ENCODE measurements at places on chromosomes 5 and 9.

- no peak for DNase-seq
Measured at GRCh38 chr5:181215997-181216989, 6.8 kb upstream of the TRIM41 start.

- no peak for DNase-seq
Measured at GRCh38 chr9:93684806-93685543, 108.6 kb downstream of the PHF2 start.

GRCh38 chr5:17190242-17190778 is 27.1 kb upstream of the BASP1 start:
- no peak for DNase-seq

DNA sequence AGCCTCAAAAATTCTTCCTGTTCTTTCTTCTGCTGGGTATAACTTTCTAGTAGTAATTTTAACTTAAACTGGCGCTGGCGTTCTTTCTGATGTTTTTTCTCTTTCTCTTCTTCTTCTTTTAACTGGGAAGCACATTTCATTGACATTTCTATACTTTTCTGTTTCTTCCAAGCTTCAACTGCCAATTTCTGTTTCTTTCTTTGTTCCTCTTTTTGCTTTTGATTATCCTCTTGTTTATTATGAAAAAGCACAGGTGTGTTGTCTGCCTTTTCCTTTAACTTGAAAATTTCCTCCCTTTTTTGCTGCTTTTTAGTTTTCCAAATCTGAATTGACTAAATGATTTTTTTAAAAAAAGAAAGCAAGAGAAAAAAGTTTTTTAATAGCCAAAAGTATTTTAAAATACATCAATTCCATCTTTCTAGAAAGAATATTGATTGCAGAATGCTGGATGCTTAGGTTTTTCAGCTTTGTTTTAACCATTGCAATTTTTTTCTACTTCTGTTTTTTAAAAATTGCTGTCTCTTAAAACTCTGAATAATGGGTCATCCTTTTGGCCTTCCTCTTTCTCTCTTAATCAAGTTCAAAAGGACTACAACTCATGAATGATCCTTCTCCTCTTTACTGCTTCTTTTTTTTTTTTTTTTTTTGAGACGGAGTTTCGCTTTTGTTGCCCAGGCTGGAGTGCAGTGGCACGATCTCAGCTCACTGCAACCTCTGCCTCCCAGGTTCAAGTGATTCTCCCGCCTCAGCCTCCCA is 8.8 kb upstream of the PGGT1B start:
- DNase-seq, result no peak

DNA sequence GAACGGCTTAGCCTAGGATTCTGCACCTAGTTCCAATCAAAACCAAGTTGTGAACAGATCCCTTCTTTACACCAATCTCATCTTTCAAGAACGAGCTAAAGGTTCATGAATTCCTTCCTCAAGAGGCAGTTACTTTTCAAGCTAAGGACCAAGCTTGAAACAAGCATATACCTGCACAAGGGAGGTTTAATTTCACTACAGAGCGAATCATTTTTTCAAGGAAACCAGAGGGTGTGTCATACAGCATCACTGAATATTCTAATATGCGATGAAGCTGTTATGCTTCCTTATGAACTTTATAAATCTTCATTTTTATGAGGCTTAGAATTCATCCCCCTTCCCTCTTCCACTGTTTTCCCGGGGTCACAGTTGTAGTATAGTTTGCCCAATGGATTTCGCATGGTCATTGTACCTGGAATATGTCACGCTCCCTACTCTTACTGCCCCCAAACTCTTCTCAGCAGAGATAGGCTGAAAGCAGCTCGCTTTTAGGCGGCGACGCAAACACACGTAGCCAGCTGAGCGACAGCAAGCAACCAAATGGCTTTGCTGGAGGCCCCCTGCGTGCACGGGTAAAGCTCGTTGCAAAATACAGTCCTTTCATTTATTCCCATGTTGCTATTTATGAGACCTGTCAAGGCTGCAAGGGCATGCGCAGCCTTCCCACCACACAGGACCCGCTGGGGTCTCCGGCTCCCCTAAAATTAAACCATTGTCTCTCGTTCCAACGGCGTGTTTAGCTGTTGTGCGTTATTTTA is 832 bp downstream of the LMBRD2 start:
- DNase-seq, result no peak

DNA sequence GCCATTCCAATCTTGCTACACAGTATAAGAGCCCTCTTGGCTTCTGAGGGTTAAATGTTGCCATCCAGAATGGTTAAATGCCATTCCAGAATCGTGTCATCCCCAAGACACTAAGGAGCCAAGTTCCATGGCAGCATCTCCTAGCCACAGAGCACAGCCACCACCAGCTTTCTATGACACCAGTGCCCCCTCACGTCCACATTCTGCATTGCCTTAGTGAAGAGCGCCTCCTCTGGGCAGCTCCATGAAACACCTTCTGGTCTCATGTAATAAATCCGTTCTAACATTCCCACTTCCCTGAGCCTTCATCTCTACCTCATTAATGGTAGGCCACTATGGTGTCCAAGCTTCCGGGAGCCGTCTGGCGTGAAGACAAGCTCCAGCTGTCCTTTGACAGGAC is 12.4 kb downstream of the CBY3 start:
- no peak for DNase-seq

DNA sequence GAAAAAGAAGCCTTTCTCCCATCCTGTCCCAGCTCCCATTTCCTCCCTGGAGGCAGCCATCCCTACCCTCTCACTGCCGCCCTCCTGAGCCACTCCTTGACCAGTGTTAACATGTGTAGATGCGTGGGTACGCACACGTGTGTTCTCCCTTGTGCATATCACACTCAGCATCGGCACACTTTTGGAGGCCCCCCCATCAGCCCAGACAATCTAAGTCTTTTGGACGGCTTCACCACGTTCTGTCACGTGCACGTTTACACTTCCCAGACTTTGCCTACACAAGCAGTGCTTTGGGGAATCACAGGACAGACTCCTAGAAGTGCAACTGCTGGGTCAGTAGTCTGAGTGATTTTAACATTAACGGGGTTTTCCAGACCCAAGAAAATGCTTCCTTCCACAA is 18.0 kb downstream of the HRH2 start:
- no peak for DNase-seq

DNA sequence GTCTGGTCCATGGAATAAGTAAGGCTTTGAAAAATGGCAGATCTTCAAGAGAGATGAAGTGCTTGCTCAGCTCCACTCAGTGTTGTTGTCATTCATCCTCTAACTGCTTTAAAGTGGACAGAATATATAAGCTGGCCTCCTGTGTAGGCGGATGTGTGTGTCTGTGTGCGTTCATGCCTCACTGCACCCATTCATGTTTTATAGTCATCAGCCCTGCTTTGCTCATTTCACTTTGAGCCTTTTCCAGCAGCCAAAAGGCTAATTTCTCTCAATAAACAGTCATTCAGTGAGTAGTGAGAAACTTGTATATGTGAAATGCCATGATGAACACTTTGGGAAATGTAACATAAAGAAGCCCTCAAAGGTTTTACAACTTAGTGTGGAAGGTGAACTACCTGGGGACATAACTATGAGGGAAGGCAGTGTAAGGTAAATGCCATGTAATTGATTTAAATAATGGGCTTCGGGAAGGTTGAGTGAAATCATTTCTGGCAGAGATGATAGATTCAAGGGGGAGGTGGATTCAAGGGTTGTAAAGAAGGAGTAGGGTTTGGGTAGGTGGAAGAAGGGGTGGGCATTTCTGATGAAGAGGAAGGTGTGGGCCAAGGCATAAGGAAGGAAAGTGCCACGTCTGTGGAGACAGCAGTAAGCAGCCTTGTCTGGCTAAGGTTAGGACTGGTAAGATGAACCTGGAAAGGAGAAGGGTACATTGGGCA is 15.7 kb downstream of the TTC23L start:
- DNase-seq, result no peak

- DNase-seq, result no peak
Measured at GRCh38 chr5:74243634-74244033, 396.9 kb downstream of the ENC1 start.

DNA sequence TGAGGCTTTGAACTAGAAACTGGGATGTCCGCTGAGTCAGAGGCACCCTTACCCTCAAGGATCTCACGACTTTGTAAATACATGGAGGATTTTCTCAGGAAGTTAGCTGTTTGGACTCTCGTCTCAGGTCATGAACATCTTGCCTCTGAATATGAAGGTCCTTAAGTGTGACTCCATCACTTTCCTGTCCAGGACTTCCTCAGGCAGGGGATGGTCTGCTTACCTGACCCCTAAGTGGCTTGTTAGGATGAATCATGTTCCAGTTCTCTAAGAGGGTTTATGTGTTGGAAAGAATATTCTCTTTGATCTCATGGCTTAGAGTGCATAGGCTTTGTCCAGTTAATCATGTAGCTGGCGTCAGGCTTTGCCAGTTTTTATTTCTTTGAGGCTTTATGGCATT is 511.7 kb upstream of the KLF4 start:
- no peak for DNase-seq

- DNase-seq, result no peak
Measured at GRCh38 chr9:17986595-17986994, 407.7 kb downstream of the SH3GL2 start.

GRCh38 chr9:126511411-126511810 is 102.3 kb upstream of the LMX1B start:
- no peak for DNase-seq

- no peak for DNase-seq
Measured at GRCh38 chr5:96412868-96413449, 20.1 kb downstream of the PCSK1 start.

GRCh38 chr5:127426661-127427060 is 90.8 kb upstream of the PRRC1 start:
- DNase-seq, result no peak

GRCh38 chr5:151076616-151077015 is 4.2 kb downstream of the TNIP1 start:
- no peak for DNase-seq

GRCh38 chr5:139862313-139862712 is 66.7 kb downstream of the PSD2 start:
- DNase-seq, result no peak

GRCh38 chr5:93252165-93252564 is 328.9 kb downstream of the NR2F1-AS1 start:
- no peak for DNase-seq

GRCh38 chr9:112971415-112971814 is 40.6 kb downstream of the ZNF883 start:
- no peak for DNase-seq

GRCh38 chr9:16683326-16683725 is 187.1 kb downstream of the BNC2 start:
- DNase-seq, result no peak

DNA sequence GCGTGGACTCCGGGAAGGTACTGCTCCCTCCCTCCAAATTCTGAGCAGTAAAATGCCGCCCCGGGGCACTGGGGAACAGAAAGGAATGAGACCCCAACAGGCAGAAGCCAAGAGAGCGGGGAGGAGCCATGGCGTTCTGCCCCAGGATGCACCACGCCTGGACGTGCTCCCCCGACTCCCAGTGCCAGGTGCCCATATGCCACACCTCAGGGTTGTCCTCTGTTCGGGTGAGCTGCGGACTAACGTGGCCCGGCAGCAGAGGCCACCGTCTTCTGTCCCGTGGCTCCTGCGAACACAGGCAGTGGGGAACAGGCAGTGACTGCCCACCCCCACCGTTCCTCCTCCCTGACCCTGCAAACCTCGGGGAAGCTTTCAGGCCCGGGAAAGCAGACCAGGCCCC is 4.8 kb downstream of the SURF6 start:
- DNase-seq, result no peak

DNA sequence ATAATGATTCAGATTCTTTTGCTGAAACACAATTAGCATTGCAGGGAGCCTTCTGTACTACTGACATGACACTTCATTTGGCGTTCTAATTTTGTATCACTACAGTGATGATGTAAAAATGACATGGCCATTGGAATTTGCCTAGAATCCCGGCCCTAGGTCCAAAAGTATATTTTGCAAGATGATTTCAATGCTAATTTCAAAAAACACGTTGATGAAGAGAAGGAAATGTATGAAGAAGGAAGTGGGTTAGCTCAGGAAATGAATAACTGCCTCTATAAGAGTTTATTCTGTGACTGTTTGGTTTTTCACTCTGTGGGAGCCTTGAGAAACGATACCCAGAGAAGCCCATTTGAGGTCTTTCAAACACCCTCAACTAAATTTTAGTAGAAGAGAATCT is 59.3 kb downstream of the OSTF1 start:
- no peak for DNase-seq

GRCh38 chr5:179123109-179123426 is 62.9 kb downstream of the ZNF354C start:
- no peak for DNase-seq

DNA sequence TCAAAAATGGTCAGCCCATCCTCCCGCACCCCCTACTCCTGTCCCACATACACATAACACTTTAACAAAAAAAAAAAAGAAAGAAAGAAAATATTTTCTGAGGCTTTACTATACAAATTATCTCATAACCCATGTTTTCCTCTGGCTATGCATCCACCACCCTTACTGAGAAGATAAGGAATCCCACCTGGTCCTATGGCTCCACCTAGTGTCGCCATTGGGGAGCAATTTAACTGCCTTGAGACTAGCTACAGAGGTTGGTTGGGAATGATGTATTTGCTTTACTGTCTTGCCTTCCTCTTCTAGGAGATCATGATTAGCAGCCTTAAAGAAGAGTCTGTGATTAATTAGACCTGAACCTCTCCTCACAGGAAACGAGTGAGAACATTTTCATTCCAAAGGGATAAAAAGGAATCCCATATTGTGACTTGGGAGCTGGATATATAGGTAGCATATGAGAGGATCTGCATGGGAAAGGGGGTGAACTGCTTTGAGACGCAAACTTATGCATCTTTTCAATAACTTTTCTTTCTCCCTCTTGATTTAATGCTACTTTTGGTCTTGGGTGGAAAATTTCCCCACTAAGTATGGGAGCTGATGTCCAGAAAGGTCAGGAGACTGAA is 77.7 kb upstream of the SELENOP start:
- DNase-seq, result no peak

GRCh38 chr5:111704452-111705085 is 52.4 kb downstream of the NREP start:
- no peak for DNase-seq

DNA sequence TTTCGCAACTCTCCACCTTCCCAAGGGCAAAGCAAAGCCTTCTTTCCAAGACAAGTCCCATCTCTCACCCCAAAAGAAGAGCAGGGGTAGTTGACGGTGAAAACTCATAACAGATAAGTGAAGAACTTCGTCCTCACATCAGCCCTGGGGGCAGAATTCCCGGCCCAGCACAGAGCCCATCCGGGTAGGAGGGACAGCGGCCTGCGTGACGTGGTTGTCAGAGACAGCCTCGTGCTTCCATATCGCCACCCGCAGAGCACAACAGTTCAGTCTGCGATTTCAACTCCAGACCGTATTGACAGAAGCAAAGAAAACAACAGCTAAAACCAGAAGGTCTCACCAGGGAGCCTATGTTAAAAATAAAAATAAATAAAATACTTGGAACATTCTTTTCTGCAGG is 273.2 kb downstream of the SYK start:
- no peak for DNase-seq

- no peak for DNase-seq
Measured at GRCh38 chr9:101418518-101419430, 16.8 kb downstream of the ALDOB start.

Data from cortex of kidney (tissue), 1 donor.